MCF 10A (cell line): ENCODE measurements at places on chromosomes 4 and X.

- DNase-seq = no peak
Observed at GRCh38 chr4:170057866-170058265, 31.7 kb upstream of the MFAP3L start.

GRCh38 chrX:19643203-19643602, 127.9 kb upstream of the MAP3K15 start:
- no peak for DNase-seq

DNA sequence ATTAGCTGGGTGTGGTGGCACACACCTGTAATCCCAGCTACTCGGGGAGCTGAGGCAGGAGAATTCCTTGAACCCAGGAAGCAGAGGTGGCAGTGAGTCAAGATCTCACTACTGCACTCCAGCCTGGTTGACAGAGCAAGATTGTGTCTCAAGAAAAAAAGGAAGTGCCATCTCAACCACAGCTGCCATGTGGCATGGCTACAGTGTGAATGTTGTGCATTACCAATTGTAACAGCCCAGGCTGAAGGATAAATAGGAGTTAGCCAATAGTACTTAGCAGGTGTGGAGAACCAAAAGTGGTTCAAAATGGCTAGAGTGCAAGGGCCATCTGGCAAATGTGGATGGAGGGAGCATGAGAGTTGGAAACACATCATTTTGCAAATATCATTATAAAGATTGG, 28.9 kb downstream of the SLC25A5 start:
- DNase-seq = no peak

DNA sequence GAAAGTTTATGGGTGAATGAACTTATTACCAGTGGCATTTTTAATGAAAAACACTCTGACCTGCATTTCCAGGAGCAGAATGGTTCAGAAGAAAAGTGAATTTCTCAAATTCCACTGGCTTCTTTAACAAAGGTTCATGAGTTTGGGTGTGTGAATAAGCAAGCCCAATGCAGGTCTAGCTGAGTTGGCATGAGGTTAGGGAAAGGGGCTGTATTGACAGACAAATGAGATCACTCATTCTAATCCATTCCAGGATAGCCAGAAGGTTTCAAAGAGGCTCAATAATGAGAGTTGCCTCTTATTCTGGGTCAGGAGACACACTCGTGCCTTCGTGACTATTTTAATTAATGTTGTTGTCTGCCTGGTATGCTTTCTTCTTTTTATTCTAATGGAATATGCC, 43.7 kb upstream of the NPY2R start:
- DNase-seq = no peak

GRCh38 chr4:183611210-183611830, 47.7 kb downstream of the RWDD4 start:
- DNase-seq = no peak

- DNase-seq = no peak
Observed at GRCh38 chr4:119098306-119098705, 37.3 kb upstream of the MYOZ2 start.

- no peak for DNase-seq
Observed at GRCh38 chrX:65948103-65948502, 91.8 kb downstream of the VSIG4 start.

- DNase-seq = peak; percentile 68
Observed at GRCh38 chr4:77880784-77881183, 18.2 kb downstream of the MRPL1 start.

- no peak for DNase-seq
Observed at GRCh38 chr4:127145006-127145540, 487.7 kb upstream of the INTU start.
